ENCODE measurements at places on chromosomes 11 and 22.

- DNase-seq: peak; percentile 37
These were observed 47.1 kb downstream of the ZNRF3 start for GRCh38 chr22:28930357-28931007.

DNA sequence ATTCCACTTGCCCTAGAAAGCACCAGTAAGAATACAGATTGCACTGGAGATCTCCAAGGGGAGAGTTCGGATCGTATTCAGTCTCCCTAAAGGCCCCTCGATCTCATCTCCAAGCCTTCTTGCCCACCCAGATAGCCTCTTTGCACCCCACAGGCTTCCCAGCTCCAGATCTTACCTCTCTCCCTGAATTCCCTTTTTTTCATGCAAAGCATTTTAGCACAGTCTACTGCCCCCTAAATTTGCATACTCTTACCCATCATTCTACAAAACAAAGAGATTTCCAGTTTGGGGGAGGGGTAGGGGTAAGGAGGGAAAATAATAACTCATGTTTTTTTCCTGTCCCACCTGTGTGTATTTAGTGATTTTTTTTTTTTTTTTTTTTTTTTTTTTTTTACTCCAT, 105.2 kb downstream of the NAV2 start:
- no peak for DNase-seq

DNA sequence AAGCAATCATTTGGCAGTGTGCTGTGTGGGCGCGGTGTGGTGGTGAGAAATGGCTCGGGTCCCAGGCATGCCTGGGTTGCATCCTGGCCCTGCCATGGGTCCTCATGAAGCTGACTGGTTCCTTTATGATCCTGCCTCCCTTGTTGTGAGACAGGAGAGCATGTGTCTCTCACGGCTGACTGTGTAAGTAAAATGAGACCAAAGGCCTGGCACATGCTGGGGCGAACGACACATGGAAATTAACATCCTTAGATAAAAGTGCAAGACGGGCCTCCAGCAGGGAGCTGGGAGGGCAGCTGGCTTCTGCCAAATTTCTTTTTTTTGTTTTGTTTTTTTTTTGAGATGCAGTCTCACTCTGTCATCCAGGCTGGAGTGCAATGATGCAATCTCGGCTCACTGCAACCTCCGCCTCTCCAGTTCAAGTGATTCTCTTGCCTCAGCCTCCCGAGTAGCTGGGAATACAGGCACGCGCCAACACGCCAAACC, 9.4 kb upstream of the FBLN1 start:
- DNase-seq: peak; percentile 81

GRCh38 chr11:93653080-93653479, 8.4 kb upstream of the CEP295 start:
- no peak for DNase-seq

- DNase-seq: no peak
These were observed 24.0 kb upstream of the SC5D start for GRCh38 chr11:121268581-121268980.

- DNase-seq: no peak
These were observed 131.6 kb downstream of the MN1 start for GRCh38 chr22:27669798-27670599.

DNA sequence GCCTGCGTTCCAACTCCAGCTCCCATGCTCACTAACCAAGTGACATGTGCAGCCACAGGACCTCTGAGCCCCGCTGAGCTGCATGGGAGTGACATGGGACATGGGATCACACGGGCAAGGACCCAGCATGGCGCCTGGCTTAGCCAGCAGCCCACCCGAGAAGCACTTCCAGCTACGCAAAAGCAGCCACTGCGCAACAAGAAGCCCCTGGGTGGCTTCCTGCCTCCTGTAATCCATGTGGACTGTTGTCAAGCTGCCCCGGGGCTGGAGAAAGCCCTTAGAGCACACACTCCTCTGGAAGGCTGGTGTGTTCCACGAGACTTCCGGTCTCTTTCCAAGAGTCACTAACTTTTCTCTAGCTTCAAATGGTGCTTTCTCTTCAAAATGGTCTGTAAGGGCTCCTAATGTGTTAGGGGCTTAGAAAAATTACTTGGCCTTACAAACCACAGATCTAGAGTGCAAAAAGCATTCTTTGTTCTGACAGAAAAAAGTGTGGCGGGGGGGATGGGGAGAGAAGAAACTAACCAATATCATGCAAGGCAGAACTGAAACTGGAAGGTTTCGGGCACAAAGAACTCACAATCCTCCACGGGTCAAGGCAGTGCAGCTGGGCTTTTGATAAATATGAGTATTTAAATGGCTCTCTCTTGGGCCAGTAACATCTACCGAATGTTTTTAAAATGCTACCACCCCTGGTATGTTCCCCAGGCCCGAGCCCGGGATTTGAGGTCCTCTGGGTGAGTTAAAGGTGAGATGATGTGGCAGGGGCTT, 5.5 kb downstream of the C11orf24 start:
- DNase-seq: no peak

DNA sequence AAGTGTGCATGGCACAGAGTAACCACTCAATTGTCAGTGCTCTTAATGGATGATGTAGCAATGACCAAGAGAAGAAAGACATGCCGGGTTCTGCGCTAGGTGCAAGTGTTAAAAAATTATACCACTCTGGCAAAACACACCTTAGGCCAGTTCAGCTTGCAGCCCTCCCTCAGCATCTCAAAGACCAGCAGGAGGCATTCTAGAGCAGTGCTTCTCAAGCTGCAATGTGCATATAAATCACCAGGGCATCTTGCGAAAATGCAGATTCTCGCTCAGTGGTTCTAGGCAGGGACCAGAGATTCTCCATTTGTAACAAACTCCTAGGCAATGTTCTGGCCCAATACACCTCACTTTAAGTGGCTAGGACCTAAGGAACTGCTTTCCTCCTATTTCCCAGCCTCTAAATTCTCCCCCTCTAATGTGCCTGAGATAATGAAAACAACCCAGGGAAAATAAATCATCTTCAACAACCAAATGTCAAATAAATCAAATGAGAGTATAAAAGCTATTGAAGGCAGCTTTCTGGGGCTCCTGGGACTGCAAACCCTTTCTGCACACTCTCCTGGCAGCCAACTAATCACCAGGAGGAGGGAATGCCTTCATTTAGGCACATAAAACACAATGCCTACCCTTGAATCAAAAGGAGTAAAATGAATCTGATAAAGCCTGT, 337.2 kb upstream of the API5 start:
- no peak for DNase-seq

- DNase-seq: no peak
These were observed 17.4 kb downstream of the KCTD21 start for GRCh38 chr11:78170874-78171549.

GRCh38 chr22:27625769-27626674, 175.5 kb downstream of the MN1 start:
- no peak for DNase-seq

- no peak for DNase-seq
These were observed 1.2 kb downstream of the TRABD start for GRCh38 chr22:50186761-50187523.

- DNase-seq: peak; percentile 64
These were observed 37.6 kb downstream of the RAB30 start for GRCh38 chr11:83033972-83034672.

DNA sequence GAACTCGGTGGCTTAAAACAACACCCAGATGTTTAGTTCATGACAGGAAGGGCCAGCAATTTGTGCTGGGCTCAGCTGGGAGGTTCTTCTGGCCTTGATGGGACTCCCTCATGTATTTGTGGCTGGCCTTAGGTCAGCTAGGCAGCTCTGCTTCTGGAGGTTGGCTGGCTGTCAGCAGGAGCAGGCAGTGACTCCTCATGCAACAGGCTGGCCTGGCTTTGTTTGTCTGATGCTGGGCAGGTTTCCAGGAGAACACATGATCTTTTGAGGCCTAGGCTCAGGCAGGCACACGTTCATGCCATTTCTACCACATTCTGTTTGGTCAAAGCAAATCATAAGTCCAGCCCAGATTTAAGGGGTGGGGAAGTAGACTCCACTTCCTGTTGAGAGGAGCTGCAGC, 571.2 kb downstream of the TBC1D22A start:
- DNase-seq: peak; percentile 85

GRCh38 chr11:101718402-101718801, 134.6 kb upstream of the TRPC6 start:
- no peak for DNase-seq

GRCh38 chr11:22688914-22689313, 22.5 kb downstream of the GAS2 start:
- DNase-seq: no peak

DNA sequence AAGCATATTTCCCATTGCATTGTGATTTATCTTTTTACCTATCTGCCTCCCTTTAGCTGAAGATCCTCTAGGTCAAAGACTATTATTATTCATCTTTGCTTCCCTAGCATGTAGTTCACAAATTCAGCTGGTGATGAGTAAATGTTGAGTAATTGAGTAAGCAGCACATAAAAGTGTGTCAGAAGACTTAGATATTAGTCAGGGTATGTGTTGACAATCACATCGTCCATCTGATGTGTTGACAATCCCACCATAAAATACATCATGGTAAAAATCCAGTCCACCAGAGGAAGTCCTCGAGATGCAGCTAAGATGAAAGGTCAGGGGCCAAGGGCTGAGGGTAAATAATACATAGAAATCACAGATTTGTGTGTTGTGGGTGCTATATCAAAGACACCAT, 22.9 kb upstream of the ABTB2 start:
- DNase-seq: no peak

DNA sequence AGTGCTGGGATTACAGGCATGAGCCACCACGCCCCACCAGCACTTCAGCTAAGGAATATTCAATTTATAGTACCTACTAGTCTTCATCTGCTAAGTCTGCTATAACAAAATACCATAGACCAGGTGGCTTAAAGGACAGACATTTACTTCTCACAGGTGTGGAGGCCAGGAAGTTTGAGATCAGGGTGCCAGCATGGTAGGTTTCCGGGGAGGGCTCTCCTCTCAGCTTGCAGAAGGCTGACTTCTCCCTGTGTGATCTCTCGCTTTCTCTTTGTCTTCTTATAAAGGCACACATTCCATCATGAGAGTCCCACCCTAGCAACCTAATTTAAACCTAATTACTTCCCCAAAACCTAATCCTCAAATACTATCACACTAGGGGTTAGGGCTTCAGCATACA, 433.0 kb downstream of the INSC start:
- no peak for DNase-seq

DNA sequence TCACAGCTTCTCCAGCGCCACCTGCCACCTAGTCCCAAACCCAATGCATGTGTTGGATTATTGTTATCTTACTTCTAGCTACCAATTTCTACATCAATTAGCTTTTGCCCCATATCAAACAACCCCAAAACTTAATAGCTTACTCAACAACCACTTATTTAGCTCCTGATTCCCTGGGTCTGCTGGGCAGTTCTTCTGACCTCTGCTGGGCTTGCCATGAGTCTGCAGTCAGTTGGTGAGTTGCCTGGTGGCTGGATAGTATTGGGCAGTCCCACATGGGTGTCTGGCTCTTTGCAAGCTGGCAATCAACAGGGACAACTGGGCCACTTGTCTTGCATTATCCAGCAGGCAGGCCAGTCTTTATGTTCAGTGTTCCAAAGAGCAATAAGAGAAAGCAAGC, 13.6 kb upstream of the MS4A15 start:
- no peak for DNase-seq

GRCh38 chr11:110174645-110175310, 81.6 kb downstream of the ZC3H12C start:
- no peak for DNase-seq

- peak; percentile 58 for DNase-seq
These were observed 131.8 kb downstream of the UVRAG start for GRCh38 chr11:75946531-75947530.

GRCh38 chr11:119335091-119335654, 846 bp downstream of the RNF26 start:
- no peak for DNase-seq

Measured in NCI-H446 treated with DMSO at 0.1 percent for 48 hours (cell line).